Activated CD4-positive, alpha-beta memory T cell treated with anti-CD3 and anti-CD28 coated beads, Interleukin-2, amount 10 ng/mL, durations not matched to agents 7 days and 5 days (primary cell): ENCODE measurements at places on chromosomes 5 and 9.

DNA sequence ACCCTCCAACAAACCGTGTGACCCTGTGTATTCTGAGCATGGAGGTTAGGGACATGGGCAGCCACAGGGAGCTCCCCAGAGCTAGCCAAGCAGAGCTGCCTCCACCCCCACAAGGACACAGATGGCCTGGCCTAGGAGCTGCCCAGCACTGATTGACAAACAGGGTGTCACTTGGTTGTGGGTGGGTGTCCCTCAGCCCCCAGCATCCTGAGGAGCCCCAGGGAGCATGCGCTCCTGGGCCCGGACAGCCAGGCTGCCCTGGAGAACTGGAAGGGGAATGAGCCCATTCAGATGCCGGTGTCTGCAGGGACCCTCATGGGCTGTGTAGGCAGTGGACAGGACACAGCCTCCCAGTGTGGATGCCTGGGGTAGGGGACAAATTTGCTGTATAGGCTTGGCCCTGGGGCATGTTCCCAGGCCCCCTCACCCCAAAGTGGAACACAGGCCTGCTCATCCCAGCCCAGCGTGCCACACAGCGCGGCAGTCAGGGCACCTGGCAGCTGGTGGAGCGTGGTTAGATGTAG, 124.8 kb upstream of the LMX1B start:
- no peak for DNase-seq

- no peak for DNase-seq
These were observed 736 bp upstream of the NKD2 start for GRCh38 chr5:1007681-1008450.

DNA sequence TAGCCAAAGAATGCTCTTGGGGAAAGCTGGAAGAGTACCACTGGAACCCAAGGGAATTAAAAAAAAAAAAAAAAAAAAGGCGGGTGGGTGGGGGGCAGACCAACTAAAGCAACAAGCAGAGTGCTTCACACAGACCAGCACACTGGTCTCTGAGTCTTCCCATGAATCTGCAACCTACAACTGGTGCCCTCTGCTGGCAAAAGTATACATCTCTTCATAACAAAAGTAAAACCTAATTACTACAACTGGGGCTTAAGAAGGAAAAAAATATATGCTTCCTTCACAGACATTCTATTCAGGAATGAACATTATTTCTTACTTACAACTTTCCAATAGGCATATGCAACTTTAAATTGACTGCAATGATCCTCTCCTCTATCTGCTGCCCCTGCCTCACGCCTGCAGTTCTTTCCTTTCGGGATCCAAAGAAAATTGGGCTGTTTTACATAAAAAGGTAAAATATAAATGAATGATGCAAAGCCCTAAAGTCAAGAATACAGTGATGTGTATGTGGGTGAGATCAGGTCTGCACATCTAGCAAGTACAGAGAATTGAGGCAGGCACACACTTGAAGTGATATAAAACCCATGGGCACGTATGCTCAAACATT, 7.2 kb upstream of the KLHL3 start:
- peak; percentile 61 for DNase-seq

GRCh38 chr9:114266969-114267368, 55.9 kb upstream of the ORM1 start:
- no peak for DNase-seq

DNA sequence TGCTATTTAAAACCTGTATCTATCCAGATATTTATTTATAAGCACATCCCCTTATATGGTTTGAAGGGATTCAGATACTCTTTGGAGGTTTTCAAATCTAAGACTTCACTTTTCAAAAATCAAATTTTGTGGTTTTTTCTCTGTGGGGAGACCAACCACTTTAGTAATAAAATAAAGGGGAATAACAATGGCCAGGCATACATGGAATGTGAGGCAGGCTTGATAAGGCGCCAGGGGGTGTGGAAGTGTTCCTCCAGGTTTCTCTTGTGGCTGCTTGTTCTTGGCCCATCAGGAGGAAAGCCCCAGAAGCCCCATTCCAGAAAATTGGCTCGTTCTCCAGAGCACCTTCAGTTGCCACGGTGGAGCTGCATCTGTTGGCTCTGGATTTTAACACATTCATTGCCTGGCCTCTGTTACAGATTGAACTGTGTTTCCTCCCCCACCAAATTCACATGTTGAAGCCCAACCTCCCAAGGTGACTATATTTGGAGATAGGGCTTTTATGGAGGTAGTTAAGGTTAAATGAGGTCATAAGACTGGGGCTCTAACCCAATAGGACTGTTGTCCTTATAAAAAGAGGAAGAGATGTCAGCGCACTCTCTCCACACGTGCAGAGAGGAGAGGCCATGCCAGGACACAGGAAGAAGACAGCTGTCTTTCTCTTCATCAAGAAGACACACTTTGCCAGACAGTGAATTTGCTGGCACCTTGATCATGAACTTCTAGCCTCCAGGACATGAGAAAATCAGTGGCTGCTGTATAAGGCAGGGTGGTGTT, 195.9 kb downstream of the TMEM38B start:
- DNase-seq = no peak

- DNase-seq = no peak
These were observed 171.8 kb downstream of the SEMA5A start for GRCh38 chr5:9374025-9374424.

- DNase-seq = no peak
These were observed 68.2 kb downstream of the CDC14B start for GRCh38 chr9:96551403-96551802.

DNA sequence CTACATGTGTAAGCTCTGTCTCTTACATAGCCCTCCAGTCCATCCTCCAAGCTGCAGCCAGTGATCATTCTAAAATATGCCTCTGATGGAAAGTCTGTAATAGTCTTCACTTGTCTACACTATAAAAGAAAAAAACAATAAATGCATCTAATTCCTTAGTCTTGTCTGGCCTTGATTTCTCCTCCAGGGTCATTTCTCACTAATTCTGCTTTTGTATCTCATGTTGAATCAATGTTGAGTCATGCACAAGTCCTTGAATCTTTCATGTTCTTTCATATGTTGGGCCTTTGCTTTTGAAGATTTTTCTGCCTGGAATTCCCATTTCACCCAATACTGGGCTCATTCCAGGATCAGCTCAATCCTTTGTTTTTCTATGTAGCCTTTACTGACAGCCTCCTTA, 121.1 kb upstream of the TRIM32 start:
- no peak for DNase-seq

DNA sequence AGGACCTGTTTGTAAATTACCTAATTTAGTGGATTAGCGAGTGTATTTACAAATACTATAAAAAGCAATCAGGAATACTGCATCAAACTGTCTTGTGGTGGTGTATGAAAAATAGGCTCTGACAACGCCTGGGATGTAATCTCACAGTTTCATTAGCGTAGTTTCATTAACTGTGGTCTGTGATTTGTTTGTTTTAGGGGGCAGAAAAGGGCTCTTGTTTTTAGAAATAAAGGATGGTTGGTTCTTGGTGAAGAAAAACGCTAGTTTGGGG, 1.4 kb downstream of the SLC44A1 start:
- DNase-seq = no peak

- no peak for DNase-seq
These were observed 621 bp upstream of the GCNT4 start for GRCh38 chr5:75053054-75053303.

GRCh38 chr5:94389515-94389899, 228.9 kb downstream of the KIAA0825 start:
- no peak for DNase-seq

DNA sequence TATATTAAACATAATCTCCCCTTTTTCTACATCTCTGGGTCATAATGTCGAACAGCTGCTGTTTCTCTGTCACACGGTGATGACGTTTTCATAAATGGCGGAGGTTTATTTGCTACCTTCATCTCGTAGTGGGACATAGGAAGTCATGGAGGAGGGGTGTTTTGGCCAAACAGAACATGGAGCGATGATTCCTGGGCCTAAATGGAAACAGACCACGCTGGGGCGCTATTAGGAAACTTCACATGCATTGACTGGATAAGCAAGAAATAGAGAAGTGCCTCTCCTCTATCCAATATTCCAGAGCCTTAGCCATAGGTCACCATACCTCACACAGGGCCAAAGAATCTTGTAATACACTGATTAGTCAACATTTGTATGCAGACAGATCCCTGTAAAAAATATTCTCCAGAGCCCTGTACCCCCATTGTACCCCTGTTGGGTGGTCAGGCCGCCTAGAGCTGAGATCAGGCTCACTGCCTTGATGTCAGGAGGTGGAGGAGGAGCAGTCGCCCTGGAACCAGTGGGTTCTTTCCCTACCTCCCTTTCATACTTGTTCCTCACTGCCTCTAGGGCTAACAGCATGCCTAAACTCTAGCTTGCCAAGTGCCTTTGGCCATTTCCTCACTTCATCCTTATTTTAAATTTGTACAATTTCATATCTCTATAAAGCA, 77.8 kb upstream of the SPIN1 start:
- DNase-seq = no peak

DNA sequence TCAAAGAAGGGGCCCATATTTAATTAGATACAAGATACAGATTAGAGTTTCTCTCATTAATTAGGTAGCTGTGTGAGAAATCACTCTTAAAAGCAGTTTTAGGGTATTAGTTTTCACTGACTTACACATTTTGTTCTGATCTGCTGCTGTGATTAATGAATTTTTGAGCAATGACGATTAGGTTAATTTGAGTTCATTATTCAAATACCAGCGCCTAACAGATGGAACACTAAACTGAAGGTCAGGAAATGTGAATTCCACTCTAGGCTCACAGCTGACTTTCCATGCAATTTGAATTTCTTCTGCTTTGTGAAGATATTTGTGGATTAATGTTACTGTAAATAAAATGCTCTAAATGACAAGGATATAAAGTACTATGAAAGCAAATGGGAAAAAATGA, 380.6 kb downstream of the ADGRV1 start:
- DNase-seq = no peak

GRCh38 chr5:31626156-31626555, 12.8 kb upstream of the PDZD2 start:
- no peak for DNase-seq

DNA sequence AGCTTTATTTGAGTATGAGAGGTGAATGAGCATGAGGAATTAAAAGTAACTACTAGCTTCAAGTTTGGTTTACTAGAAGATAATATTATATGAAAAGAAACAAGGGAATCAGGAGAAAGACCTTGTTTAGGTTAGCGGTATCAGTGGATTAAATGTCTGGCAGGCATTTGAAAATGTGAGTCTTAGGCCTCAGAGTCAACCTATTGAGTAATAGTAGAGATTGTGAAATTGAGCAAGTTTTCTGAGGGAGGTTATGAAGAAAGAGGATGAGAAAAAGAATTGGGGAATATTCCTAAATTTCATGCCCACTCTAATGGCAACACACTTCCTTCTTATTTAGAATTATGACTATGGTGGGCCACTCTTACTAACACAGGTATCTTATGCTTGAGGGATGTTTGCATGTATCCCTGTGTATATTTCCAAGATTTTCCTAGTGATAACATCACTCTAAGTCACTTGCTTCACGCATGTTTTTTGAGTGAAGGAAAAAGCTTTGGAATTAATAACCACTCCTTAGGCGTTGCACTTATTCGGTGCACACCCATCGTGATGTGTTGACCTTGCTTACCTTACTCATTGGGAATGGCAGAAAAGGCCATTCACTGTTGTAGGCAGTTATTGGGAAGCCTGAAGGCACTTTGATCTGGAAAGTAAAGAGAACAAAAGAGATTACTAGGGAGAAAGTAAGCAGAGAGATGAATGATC, 8.2 kb upstream of the ELL2 start:
- DNase-seq = no peak

DNA sequence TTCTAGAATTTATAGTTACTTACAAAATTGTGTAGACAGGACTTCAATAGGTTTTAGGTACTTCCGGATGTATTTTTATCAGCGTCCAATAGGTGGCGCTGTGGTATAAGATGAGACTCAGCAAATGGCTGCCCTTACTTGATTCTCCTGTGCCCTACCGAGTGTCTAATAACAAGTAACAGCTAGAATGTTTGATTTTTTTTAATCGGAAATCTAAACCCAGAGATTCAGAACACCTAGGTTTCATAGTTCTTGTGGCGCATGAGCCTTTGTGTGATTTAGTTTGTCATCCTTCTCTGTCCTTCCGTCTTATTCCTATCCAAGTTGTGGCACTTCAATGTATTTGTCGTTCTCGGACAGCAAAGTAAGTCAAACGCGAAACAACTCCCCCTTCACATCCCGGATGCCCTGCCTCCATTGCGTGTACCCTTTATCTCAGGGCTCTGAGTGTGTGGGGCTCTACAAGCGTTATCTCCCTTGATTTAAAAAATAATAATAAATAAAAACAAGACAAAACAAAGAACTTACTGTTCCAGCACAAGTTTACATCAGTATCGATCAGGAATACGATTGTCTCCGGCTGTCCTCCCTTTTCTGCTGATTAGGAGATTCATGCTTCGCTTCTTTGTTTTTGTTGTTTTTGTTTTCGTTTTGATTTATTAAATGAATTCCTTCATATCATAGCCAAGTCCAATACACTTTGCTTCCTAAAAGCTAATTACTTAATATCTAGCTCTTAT, 50.7 kb upstream of the SLC30A5 start:
- peak; percentile 81 for DNase-seq

- no peak for DNase-seq
These were observed 39.8 kb upstream of the NXNL2 start for GRCh38 chr9:88494983-88495721.

GRCh38 chr5:33891788-33892619, at the start of gene ADAMTS12:
TSS of gene ADAMTS12 (minus strand) at chr5:33891990. CDS start at chr5:33891856, 134 bp downstream.
- DNase-seq = no peak

GRCh38 chr5:73853091-73853490, 227.1 kb downstream of the ARHGEF28 start:
- DNase-seq = no peak

DNA sequence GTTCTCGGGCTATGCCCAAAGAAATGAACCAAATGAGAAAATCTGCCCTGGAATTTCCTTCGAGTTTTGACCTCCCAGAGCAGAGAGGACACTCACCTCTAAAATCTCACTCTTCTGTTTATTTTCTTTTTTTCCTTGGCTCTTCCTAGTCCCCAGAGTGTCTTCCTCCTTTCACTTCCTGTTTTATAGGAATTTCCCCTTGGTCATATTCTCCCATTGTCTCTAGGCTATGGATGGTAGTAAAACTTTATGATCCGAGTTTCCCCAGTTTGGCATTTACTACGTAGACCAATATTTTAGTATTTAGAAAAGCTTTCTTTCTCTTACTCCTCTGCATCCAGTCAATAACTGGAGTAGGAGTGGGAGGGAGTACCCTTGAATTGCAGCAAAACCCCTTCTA, 354.5 kb upstream of the ZNF608 start:
- DNase-seq = no peak

- DNase-seq = no peak
These were observed 34.8 kb downstream of the PRLR start for GRCh38 chr5:35195472-35195852.

DNA sequence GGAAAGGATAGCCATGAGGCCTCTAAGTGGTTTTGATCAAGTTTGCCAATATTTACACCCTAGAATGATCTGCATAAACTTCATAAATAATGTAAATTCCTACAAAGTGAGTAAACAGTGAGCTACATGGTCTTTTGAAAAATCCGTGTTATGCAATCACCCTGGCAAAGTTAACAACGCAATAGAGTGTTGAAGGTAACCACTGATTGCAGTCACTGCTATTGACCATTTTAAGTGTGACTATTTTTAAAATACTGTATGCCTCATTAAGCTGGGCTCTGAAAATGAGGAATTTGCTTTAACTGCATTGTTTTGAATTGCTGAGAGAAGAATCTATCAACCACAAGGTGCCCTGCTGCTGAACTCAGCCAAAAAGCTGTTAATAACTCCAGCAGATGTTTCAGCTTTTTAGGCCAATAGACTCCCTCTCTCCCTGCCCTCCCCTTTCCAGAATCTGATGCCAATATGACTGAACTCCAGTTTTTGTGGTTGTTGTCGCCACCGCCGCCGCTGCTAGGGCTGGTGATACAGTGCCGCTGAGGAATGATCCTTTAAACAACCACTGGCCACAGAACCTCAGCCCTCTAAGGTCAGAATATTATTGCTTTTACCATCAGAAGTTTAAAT, 35.3 kb upstream of the SMARCA2 start:
- no peak for DNase-seq
